ENCODE measurements at places on chromosomes 11 and 22.

- DNase-seq = no peak
Observed at GRCh38 chr11:38582756-38583155, 1984.7 kb upstream of the RAG2 start.

DNA sequence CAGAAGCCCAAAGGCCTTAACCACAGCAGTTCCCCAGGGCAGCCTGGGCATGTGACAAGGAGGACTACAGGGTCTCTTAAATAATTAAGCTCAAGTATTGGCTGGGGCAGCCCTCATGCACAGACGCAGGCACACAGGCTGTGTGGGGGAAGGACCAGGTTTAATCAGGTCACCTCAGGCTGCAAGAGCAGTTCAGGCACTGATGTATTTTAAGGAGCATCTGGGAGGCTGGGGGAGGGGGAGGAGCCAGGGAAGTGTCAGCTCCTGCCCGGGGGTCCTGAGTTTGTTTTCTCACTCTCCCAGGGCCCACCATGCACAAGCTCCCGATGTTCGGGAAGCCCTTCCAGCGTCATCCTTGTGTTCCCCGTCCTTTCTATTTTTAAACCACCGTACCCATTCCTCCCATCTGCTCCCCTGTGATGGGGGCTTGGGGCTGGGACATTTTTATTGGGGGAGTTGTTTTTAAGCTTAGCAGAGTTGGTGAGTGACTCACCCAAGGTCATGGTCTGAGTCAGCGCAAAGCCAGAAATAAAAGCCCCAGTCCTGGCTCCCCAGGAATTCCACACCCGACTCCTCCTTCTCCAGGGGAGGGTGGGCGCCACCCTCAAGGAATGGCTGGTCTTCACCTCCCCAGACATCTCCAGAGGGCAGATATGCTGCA, 2.4 kb downstream of the CSDC2 start:
- peak; percentile 89 for DNase-seq

DNA sequence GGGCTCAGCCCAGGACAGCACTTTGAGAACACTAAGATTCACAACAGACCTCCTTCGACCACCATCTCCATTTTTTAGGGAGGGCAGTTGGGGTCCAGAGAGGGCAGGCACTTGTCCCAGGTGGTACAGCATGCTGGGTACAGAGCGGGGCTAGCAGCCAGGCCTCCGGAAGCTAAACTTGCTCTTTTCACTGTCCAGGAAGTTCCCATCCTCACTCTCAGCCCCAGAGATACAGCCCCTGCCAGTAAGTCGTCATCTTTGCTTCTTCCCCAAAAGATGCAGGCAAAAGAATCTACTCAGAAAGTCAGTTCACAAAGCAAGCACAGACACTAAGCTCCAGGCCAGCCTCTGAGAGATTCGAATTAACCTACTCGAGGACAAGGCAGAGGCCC, 6.7 kb upstream of the RAB3IL1 start:
- no peak for DNase-seq

DNA sequence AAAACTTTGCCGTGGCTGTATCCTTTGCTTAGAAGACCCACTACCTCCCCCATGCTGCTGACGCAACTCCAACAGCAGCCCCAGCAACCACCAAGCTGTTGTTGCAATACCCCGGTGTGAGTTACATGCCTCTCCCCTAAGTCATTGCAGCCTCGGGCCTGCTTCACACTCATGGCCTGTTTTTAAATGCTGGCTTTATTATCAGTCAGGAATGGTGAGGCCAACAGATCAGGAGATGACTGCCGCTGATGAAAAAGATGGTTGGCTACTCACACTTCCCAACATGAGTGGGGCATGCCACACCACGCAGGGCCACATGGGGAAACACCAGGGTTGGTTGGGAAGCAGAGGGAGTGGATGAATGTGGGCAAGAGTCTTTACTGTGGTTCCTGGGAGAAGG, 171.5 kb upstream of the SYT13 start:
- DNase-seq = peak; percentile 73

- DNase-seq = no peak
Observed at GRCh38 chr11:60310407-60310998, 16.6 kb upstream of the MS4A6E start.

DNA sequence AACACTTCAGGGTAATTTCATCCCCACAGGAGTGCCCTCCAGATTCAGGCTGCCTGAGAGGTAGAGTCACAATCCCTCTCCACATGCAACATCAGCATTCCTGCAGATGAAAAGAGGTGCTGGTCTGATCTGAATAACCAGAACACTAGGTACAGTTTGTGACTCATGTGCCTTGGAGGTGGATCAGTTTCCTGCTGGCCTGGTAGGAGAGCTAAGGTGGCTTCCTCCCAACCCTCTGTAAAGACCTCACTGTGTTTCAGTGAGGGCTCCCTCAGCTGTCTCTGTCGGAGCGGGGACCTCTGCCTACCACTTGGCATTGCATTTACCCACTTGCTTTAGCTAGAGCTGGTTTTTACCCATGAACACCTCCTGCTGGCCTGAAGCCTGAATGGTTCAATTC, 7.6 kb downstream of the OR9G1 start:
- no peak for DNase-seq

DNA sequence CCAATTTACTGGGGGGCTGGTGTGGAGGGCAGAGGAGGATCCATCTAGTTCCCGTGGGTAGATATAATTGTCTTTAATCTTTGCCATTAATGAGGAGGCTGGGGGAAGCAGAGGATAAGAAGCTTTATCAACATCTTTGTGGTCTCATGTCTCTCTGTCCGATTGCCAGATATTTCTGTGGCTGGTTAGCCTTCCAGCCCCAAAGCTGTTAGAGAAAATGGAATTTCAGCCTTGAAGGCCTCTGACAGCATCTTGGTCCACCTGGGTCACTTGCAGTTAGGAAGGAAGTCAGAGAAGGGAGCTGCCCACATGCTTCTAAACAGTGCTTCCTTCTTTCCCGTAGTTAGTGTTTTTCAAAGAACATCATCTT, 56.9 kb downstream of the ABTB2 start:
- no peak for DNase-seq

DNA sequence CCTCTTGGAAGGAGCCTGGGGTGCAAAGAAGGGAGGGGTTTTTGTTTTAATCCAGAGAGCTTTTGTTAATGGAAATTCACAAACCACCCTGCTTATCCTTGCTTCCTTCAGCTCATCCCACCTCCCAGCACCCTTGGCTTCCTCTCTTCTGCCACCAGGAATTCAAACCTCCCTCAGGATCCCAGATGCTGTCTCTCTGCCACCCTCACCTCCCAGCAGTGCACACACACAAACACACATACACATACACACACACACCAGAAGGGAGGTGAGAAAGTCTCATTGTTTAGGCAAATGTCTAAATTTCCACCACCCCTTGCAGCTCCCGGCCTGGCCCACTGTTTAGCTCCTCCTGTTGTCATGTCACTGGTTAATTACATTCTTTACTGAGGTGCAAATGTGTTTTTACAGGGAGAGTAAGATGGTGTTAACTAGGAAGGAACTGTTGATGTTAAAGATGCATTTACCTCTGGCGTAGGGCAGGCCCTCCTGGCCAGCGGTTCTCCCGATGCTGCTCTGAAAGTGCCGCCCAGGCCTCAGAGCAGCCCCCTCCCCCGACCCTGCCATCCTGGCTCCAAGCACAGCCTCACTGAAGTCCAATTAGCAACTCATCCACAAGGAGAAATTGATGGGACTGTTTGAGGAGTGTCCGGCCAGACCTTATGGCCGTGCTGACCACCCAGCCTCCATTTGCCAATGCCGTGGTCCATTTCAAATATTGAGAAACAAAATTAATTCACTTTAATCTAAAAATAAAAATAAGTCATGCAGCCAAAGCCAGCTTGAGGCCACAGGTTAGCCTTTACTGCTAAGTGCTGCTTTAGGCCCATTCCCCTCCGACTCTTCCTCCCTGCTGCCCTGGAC, 165.4 kb downstream of the FEZ1 start:
- no peak for DNase-seq

DNA sequence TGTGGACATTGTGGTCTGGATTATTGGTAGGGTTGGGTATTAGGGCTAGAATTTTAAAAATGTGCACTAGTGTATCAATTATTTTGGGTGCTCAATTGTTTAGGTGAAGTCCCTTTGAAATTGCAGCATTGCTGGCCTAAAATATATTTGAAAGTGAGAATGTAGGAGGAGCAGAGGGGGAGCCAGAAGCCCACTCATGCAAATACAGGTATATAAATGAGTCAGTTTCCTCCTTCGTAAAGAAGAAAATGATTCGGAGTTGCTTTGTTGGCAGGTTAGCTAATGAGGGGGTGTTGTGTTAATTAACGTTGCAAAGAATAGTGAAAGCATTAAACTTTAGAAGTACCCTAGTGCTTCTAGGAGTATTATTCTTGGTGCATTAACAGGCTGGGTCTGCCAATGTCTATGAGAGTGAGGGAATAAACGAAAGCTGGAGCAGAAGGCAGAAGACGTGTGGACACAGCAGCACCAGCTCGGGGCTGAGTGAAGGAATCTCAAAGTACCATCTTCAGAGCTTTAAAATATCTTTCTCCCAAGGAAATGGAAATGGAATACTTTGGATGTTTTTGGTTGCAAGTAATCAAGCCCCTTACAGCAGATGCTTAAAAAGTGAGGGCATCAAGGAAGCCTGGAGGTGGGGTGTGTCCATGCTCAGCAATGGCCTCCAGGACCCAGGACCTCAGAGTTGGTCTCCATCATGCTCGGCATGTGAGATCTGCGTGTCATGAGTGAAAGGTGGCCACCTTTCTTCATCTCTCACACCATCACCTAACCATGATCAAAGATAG, 522.9 kb downstream of the NTM start:
- no peak for DNase-seq

DNA sequence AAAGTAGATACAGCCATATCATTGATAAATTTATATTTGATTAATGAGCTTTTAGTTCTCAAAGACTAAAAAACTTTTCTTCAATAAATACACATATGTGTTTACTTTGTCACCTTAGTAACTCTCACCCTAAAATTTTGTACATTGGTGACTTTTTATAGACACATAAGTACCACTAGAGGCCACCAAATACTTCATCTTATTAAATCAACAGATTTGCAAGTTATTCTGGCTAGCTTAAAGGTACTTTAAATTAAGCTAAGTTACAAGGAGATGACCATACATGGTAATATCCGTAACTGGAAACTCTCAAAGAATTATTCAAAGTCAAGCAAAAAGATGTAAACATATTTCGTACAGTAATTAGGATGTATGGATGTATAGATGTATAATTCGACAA, 112.2 kb downstream of the SBF2 start:
- no peak for DNase-seq

- no peak for DNase-seq
Observed at GRCh38 chr11:72635309-72635915, 38.8 kb downstream of the PDE2A start.
